ENCODE measurements at places on chromosomes 7 and 10.

DNA sequence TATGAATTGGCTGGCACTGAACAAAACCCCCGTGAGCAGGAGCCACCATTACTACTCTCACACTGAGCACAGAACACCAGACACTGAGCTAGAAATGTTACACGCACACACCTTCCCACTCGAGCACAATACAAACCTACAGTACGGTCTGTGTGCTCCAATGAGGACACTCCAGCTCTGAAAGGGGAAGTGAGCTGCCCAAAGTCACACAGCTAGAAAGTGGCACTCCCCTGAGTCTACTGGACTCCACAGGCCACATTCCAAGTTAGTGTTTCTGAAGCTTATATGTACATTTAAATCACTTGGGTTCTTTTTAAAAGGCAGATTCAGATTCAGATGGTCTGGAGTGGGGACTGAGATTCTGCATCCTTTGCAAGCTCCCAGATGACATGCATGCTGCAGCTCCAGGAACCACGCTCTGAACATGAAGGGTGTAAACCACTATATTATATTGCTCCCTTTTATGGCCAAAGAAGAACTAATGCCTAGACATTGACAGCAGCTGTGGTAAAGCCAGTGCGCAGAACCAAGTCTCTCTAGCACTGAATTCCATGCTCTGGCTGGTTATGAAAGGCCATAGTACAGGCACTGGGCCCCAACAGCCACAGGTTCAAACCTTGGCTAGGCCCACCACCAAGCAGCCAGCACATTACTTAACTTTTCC, 77.1 kb downstream of the FRMPD2 start:
- DNase-seq, result no peak

GRCh38 chr7:1360521-1360971, 98.7 kb downstream of the MICALL2 start:
- DNase-seq, result no peak

DNA sequence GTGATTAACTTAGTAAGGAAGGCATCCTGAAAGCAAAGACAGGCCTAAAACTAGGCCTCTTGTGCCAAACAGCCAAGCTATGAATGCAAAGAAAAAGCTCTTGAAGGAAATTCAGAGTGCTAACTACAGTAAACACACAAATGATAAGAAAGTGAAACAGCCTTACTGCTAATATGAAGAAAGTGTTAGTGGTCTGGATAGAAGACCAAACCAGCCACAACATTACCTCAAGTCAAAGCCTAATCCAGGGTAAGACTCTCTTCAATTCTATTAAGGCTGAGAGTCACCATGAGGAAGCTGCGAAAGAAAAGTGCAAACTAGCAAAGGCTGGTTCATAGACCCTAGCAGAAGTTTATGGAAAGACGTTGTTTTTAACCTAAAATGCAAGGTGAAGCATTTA, 66.0 kb downstream of the IPMK start:
- DNase-seq, result no peak

DNA sequence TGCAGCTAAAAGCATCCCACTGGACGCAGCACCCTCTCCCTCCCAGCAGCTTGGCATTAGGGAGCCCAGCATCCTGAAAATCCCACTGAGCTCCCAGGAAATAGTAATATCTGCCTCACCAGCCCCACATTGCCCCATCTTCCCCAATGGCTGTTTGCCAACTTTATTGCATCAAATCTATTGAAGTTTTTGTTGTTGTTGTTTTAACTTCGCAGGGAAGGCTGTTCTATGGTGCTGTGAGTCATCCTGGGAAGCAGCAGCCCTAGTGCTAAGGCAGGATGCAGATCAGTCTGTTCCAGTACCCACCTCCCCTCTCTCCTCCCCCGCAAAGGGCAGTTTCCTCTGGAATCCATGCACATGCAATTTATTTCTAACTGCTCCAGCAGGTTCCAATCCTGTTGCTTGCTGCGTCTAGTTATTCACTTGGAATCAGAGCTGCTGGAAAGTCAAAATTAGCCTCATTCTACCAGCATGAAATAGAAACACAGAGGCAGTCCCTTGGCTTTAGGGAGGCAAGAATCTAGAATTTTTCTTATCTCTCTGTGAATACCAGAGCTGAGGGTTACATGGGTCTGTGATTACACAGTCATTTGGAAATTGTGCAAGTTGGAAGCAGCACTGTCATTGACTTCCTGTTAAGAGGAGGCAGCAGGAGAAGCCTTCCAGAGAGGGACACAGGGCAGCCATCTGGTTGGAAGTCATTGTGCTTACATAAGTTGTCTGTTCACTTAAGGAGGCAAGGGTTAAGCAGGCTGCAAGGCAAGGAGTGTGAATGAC, 115.9 kb upstream of the CACUL1 start:
- no peak for DNase-seq

GRCh38 chr7:988426-988911, 5.5 kb downstream of the CYP2W1 start:
- no peak for DNase-seq

GRCh38 chr7:158053183-158053915, 534.3 kb downstream of the PTPRN2 start:
- no peak for DNase-seq

Measured in NCI-H2107 (cell line).